ENCODE measurements at places on chromosomes 5 and 9.

- no peak for DNase-seq
Measured at GRCh38 chr5:31815376-31815775, 176.4 kb downstream of the PDZD2 start.

DNA sequence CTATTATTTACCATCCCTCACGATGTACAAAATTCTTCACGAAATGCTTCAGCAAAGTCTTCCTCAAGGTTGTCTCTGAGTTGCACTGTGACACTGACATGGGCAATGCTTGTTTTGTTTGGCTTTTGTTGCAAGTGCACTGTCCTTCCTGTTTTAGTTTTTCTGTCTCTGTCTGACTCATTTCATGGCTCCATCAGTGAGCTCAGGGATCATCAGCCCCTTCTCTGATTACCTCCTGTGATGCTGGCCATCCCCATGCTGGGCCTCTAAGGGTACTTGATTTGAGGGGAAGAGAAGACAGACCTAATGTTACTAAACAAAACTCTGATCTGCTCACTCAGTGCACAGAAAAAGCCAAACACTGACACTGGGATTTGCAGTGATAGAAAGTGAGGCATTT, 37.6 kb upstream of the STX17 start:
- DNase-seq, result no peak

DNA sequence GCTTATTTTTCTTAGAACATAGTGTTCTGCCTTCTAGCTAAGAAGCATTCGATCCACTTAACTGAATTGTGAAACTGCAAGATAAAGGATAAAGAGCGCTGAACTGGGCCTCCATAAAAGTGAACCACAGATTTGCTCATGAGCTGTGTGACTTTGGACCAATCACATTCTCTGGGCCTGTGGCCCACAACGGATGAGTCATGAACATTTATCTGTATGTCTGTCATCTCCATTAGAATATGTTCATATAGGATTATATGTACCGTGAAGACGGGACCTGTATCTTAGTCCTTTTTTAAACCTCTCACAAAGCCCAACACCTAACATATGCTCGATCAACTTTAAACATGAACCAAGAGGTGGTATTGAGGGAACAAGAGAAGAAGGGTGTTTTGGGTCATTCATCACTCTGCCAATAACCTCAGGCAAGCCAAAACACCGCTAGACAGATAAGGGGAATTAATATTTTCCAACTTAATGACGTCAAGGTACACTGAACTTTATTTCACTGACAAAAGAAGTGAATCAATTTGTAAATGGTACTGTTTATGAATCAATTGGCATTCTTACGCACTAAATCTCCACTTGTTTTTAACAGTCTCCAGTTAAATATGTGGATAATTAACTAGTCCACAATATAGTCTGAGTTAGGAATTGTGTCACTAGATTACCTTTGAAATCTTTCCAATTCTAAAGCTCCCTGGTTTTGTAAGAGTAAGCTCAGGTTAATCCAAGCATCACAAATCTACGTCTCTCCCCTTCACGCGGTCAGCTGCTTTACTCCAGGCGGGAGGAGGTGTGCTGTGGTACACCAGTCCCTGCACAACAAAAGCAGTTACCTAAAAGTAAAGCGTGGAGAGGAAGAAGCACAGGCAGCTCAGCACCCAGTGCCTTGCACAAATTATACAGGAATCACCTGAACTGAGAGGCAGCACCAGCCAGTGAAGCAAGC, 1.6 kb downstream of the TMEM245 start:
- DNase-seq, result no peak

DNA sequence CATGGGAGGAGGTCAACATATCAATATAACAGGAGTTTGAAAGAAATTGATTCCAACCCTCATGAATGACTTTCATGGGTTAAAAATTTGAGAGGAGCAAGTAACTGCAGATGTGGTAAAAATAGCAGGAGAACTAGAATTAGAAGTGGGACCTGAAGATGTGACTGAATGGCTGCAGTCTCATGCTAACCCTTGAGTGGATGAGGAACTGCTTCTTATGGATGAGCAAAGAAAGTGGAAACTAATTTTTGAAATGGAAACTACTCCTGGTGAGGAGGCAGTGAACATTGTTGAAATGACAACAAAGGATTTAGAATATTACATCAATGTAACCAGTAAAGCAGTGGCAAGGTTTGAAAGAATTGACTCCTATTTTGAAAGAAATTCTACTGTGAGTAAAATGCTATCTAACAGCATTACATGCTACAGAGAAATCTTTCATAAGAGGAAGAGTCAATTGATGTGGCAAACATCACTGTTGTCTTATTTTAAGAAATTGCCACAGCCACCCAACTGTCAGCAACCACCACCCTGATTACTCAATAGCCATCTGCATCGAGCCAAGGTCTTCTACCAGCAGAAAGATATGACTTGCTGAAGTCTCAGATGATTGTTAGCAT, 1683.2 kb downstream of the MAT2B start:
- DNase-seq, result no peak

DNA sequence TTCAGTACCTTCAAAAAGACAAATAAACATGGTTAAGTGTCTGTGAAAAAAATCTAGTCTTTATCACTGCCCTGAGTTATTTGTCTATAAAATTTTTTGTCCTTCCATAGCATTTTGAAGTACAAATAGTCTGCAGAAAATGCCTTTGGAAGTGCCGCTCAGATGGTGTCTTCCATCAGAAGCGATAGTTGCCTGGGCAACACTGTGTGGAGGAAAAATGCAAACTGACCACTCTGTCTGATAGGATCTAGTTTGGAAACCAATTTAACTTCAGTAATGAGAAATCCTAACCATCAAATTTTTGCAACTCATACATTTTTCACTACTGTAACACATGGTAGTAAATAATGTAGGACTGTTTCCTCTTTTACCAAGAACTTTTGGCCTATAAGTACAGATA, 449.9 kb downstream of the PRELID2 start:
- DNase-seq, result no peak

- no peak for DNase-seq
Measured at GRCh38 chr5:171157775-171158174, 151.3 kb upstream of the TLX3 start.

- DNase-seq, result no peak
Measured at GRCh38 chr5:74622122-74622521, 18.4 kb downstream of the ENC1 start.

GRCh38 chr9:19934301-19934871, 145.5 kb upstream of the SLC24A2 start:
- no peak for DNase-seq

DNA sequence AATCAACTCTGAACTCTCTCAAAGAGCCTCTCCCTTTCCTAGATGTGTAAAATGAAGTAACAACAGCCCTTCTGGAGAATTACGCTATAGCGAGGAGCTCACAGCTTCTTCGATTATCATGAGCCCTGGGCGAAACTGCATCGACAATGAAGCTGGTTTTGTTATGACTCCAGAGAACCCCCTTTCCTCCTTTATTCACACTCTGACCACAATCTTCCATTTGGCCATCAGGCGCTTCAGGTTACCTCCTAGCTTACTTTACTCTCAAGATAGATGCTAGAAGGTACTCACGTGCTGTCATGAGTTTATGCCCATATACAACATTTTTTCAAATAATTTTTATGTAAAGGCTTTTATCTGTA, 362.7 kb upstream of the RFX3 start:
- no peak for DNase-seq

DNA sequence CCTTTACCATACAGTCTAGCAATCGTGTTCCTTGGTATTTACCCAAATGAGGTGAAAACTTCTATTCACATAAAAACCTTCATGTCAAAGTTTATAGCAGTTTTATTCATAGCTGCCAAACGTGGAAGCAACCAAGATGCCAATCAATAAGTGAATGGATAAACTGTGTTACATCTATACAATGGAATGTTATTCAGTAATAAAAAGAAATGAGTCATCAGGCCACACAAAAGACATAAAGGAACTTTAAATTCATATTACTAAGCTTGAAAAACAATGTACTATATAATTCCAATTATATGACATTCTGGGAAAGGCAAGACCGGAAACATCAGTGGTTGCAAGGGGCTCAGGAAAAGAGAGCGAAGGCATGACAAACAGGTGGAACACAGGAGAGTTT, 679.9 kb downstream of the ISL1 start:
- no peak for DNase-seq

- DNase-seq, result no peak
Measured at GRCh38 chr9:15079989-15080388, 169.8 kb upstream of the FREM1 start.

DNA sequence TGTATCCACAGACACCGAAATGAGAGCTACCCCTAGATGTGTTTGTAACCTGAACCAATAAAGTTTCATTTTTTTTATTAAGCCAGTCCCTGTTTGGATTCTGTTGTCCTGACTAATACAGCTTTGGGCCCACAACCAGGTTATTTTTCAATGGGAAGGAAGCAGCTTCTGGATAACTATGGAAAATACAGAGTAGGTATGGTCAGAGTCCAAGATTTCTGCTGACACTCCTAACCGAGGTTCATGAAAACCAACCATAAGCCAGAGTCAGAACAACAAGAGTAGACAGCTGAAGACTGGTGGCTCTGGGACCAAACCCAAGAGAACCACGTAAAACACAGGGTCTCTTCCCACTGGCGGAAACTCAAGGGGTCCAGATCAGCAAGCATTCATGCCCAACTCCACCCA, 10.8 kb downstream of the KLF9 start:
- no peak for DNase-seq

- no peak for DNase-seq
Measured at GRCh38 chr5:171963416-171963815, 43.0 kb downstream of the FBXW11 start.

GRCh38 chr9:128159784-128160602, at the start of gene BBLN:
BBLN (plus strand) TSS chr9:128160265; CDS start chr9:128160408, 143 bp downstream.
- peak; percentile 25 for DNase-seq

- DNase-seq, result no peak
Measured at GRCh38 chr5:137870647-137871339, 3.1 kb downstream of the MYOT start.

DNA sequence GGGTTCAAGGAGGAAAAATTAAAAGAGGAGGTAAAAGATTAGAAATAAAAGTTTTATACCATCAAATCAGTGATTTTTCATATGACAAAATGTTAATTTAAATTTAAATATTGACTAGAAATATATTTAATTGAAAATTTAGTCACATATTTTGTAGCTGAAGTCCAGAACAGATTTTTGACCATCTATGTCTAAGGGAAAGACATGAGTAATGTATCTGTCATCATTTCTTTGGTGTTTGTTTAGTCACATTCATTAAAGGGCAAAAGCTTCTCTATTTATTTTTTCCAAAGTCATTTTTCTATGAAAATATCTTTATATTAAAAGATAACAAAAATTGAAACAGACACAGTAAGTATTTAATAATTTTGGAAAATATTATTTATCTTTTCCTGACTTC, 252.0 kb upstream of the ISL1 start:
- DNase-seq, result no peak

DNA sequence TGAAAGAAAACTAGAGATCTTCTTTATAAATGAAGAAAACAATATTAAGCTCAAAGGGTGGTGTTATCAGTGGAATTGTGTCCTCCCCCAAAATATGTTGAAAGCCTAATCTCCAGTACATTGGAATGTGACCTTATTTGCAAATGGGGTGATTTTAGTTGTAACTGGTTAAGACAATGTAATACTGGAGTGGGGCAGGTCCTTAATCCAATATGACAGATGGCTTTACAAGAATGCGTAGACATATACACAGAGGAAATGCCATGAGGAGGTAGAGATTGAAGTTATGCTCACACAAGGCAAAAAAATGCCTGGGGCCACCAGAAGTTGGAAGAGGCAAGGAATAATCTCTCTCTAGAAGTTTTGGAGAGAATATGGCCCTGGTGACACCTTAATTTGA, 13.7 kb upstream of the TRIM32 start:
- DNase-seq, result no peak

GRCh38 chr5:121366515-121366914, 485.2 kb upstream of the FTMT start:
- peak; percentile 4 for DNase-seq

DNA sequence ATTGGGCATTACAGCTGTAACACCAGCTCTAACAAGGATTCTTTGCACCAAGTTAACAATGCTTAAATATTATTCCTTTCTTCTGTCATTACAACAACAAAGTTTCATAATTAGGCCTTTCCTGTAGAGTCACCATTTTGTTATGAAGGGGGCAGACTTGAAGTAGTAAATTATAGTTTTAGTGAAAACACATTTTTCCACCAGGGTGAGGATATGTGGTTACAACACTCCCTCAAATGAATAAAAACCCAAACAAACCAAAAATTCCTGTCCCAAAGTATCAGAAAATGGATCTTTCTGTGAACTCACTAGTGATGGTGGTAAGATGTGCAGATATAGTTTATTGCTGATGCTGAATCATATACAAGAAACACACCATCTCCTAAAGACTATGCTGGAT, 250.5 kb upstream of the TUT7 start:
- DNase-seq, result peak; percentile 89

GRCh38 chr5:43634621-43635020, 31.6 kb downstream of the NNT start:
- no peak for DNase-seq

DNA sequence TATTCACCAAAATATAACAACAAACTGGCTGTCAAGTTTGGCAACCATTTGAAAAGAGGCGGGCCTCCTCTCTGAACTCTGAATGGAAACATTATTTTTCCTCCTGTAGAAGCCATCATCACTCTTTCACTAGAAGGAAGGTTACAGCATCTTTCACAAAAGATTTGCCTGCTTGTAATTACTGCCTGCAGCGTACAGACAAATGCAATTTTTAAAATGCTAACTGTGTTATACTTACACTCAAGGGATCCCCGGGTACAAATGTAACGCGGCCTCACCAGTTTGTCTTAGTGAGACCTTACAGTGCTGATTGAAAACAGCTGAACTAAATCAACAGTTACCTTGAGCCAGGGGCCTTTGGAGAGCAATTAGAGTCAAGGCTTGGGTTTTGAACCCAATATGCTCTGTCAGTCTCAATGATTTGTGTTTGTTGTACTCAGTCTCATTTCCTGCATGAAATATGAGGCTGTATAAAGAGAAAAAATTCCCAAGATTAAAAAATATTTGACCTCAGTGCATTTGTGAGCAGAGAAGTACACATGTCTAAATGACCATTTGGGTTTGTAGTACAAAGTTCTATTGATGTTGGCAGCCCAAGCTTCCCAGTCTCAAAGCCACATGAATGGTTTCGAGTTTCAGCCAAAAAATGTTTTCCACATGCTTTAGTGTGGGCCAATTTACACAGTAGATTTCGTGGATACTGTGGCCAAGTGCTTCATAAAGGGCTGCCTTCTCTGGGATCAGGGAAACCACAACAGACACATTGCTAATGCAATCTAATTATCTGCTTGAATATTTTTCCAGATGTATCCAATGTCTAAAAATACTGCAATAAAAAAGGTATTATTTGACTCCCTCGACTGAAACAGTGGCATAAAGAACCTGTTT, 500.0 kb downstream of the SPATA31D1 start:
- peak; percentile 65 for DNase-seq

DNA sequence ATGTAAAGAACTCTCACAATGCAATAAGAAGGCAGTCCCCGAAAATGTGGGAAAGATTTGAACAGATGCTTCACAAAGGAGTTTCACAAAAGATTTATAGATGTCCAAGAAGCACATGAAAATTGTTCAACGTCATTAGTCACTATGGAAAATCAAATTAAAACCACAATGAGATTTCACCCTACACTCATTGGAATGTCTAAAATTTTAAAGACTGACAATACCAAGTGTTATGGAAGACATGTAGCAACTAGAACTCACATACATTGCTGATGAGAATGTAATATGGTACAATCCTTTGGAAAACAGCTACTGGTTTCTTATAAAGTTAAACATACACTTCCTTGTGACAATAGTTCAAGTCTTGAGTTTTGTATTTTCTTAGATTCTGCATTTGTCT, 11.0 kb upstream of the RECK start:
- DNase-seq, result no peak

GRCh38 chr9:134295101-134295745, 31.0 kb upstream of the RXRA start:
- DNase-seq, result no peak
